ENCODE measurements at places on chromosomes 1 and 21.

DNA sequence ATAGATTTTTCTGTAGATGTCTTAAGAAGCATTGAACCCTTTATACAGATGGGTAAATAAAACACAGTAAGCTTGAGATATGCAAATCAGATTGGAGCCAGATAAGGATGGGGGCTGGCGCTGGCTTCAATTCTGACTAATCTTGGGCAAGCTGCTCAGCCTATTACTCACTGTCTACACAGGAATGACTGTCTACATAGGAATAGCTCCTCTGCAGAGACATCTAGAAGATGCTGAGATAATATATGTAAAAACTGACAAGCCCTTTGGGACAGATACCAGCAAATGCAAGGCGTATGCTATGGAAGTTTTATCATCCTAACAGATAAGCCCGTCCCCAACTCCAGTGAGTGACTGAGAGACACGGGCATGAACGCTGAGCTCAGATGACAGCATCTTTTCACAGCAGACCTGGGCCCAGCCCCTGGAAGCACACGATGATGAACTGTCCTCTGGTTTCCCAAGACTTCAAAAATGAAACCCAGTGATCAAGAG, 1.7 kb downstream of the CLDN14 start:
- DNase-seq = no peak

GRCh38 chr1:195082183-195082582, 1526.1 kb downstream of the KCNT2 start:
- DNase-seq = no peak

DNA sequence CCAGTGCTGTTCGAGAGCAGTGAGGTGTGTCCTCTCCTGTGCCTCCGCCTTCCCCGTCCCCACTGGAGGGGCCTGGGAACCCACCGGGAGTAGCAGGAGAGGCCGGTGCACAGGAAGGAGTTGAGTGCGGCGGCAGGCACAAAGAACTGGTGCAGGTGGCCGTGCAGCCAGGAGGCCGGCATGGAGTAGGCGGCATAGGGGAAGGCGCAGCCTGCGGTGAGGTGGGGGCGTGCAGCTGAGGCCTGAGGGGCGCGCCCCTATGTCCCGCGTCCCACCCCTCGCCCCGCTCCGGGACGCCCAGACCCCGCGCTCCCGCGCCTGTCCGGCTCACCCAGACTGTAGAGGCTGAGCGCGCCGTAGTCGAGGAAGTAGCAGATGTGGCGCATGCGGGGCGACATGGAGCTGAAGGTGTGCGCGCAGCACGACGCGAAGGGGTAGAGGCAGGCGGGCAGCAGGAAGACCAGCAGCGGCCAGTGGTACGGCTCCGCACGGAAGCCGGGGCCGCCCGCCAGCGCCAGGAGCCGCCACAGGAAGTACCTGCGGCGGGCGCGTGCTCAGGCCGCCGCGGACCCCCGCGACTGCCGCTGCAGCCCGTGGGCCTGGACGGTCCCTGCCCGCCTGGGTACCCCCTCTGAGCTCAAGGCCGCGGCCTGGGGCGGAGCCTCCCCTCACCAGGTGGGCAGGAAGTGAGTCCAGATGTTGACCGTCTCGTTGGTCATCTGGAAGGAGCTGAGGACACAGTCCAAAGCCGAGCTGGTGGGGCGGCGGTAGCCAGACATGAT, 2.2 kb downstream of the PAQR6 start:
- DNase-seq = peak; percentile 34

DNA sequence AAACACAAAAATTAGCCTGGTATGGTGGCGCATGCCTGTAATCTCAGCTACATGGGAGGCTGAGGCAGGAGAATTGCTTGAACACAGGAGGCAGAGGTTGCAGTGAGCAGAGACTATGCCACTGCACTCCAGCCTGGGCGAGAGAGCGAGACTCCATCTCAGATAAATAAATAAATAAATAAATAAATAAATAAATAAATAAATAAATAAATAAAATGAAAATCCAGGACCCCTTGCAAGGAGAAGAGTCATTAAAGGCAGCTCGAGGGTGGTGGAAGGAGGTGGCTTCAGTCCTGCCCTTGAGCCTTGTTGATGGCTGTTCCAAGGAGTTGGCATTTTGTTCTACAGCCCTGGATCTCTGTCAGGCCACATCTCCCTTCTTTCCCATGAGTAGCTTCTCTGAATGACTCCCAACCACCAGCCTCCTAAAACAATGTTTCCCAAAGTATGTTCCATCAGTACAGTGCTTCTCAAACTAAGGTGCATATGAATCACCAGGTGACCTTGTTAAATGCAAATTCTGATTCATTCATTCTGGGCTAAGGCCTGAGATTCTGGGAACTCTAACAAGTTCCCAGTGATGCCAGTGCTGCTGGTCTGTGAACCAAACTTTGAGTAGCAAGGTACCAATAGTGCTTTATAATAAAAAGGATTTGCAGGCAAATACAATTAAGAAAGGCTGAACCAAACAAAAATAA, 99.0 kb downstream of the KCNN3 start:
- no peak for DNase-seq

DNA sequence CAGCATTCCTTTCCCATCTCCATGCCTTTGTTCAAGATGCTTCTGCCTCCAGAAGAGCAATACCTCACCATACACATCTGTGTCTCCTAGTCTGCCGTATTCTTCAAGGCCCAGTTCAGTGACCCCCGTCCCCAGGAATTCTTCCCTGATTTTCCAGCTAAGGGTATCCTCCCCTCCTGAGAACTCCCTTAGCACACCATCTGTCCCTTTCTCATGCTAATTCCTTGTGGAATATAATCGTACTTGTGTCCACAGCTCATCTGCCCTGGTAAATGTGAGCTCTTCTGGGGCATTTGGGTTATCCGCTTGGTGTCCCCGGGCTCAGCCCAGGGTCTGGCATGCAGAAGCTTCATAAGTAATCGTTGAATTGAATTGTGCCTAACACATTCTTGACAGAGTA, 40.9 kb downstream of the BEND5 start:
- DNase-seq = no peak

GRCh38 chr1:46991083-46991923, 32.2 kb upstream of the CYP4X1 start:
- DNase-seq = peak; percentile 38

DNA sequence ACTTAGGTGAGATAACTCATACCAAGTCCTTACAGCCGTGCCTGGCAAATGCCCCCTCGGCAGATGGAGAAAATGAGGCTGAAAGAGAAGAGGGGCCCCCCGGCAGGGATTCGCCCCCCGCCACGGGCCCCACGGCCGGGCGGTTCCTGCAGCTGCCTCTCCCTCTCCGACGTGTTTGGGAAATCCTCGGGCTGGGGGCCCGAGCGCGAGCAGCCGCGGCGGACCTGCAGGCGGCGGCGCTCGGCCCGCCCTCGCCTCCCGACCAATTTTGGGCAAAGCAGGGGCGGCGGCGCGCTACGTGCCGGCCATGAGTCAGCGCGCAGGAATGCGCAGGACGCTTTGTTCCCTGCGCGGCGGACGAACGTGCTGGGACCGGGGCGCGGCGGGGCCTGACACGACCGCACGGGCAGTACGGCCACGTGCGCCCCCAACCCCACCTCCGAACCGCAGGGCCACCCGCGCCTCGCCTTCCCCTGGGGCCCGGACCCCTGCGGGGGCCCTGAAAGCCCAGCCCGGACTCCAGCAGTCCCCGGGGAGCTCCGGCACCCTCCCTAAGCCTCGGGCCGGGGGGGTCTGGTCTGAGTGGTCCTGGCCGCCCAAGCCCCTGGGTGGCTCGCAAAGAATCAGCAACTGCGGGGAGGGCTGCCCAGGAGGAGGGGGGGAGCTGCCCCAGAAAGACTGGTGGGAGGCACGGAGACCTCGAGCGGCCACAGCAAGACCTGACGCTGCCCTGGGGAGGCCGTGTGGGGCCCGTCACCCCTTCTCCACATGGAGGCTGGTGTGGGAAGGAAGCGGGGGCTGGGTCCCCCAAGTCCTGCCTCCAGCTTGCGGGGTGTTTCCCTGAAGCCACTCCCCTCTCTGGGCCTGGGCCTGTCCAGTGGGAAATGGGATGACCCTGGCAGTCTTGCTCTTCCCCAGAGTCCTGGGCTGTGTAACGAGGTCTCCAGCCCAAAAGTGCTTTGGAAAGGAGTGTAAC, 11.9 kb upstream of the EDN2 start:
- DNase-seq = no peak

DNA sequence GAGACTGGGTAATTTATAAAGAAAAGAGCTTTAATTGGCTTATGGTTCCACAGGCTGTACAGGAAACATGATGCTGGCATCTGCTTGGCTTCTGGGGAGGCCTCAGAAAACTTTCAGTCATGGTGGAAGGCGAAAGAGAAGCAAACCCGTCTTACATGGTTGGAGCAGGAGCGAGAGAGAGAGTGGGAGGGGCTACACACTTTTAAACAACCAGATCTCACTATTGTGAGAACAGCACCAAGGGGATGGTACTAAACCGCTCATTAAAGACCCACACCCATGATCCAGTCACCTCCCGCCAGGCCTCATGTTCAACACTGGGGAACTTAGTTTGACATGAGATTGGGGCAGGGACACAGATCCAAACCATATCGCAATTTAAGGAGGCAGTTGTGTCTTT, 69.4 kb downstream of the PKN2 start:
- no peak for DNase-seq

- DNase-seq = no peak
These were observed 13.3 kb downstream of the KCNJ10 start for GRCh38 chr1:160056648-160057169.

- DNase-seq = peak; percentile 86
These were observed 28.3 kb downstream of the DEGS1 start for GRCh38 chr1:224211206-224211962.

- no peak for DNase-seq
These were observed 206.4 kb upstream of the SGIP1 start for GRCh38 chr1:66327588-66327987.

GRCh38 chr1:167565922-167566321, 12.4 kb upstream of the CREG1 start:
- DNase-seq = no peak

Data from NCI-H1105 treated with DMSO at 0.1 percent for 48 hours (cell line).